Stimulated activated CD4-positive, alpha-beta T cell treated with anti-CD3 and anti-CD28 coated beads, Interleukin-12 subunit alpha, Interleukin-12 subunit beta, amount 100 ng/mL, for 48 hours (primary cell): ENCODE measurements at places on chromosomes 16 and 17.

DNA sequence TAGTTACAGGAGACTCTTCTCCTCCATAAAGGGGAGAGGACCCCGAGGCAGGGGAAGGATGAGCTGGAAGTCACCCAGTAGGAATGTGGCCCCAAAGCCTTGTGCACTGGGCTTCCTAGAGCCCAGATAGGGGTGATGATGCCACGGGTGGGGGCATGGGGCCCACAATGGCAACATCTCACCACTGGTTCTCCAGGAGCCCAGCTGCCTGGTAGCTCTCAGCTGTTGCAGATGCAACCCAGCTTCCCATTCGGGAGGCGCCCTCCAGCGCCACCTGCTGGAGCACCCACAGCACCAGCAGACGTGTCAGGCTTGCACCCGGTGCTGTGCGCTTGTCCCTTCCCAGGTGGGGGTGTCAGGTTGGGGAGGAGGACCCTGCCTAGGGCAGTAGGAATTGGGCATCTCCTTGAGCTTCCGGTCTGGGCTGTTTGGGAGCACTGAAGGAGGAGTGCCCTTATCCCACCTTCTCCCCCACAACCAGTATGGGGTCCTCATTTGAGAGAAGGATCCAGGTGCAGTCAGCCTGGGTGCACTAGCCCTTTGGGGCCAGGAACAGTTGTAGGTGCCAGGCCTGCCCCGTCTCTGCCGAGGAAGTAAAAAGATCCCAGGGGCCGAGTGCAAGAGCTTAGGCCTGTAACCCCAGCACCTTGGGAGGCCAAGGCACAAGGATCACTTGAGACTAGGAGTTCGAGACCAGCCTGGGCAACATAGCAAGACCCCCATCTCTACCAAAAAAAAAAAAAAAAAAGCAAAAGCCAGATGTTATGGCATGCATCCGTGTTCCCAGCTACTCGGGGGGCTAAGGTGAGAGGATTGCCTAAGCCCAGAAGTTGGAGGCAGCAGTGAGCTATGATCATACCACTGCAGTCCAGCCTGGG, 14.4 kb downstream of the CDIPT start:
- DNase-seq = peak; percentile 79

DNA sequence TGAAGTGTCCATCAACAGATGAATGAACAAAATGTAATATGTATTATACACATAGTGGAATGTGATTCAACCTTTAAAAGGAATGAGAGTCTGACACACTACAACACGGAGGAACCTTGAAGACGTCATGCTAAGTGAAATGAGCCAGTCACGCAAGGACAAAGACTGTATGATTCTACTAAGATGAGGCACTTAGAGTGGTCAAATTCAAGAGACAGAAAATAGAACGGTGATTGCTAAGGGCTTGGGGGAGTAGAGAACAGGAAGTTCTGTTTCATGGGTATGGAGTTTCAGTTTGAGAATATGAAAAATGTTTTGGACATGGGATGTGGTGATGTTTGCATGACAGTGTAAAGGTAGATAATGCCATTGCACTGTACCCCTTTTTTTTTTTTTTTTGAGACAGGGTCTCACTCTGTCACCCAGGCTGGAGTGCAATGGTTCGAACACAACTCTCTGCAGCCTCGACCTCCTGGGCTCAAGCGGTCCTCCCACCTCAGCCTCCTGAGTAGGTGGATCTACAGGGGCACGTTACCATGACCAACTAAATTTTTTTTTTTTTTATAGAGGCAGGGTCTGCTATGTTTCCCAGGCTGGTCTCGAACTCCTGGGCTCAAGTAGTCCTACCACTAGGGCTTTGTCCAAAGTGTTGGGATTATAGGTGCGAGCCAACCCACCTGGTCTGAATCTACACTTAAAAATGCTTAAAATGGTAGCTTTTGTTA, 2.9 kb upstream of the CCDC102A start:
- DNase-seq = no peak

DNA sequence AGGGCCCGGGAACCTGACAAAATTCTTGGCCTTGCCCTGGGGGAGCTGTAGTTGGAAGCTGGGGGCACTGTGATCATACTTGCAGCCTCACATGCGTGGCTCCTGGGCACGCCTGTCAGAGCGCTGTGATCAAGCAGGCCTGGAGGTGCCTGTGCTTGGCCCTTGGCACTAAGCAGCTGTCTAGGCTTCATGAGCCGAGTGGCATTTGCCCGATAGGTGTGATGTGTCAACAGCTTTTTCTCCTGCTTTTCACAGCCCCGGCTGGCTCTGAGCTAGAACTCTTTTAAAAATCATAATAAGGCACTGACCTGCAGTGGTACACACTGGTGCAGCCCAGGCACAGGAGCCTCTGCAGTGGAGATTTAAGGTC, 113.8 kb downstream of the SOCS1 start:
- no peak for DNase-seq

DNA sequence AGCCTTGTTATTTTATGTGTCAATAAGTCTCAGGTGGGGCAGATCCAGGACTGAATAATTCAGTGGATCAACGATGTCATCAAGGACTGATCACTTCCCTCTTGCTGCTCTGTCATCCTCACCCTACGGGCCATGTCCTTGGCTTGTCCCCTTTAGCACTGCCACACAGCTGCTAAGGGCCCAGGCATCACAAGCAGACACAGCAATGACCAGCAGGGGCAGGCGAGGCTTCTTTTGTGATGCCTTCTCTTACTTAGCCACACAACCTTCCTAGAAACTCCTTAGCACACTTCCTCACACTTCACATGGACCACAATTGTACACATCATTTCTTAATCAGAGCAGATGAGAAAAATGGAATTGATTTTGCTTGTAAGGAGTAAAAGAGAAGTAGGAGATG, 356.3 kb upstream of the SOX9 start:
- DNase-seq = no peak

- no peak for DNase-seq
Observed at GRCh38 chr16:2366660-2367309, 26.3 kb upstream of the ABCA3 start.

DNA sequence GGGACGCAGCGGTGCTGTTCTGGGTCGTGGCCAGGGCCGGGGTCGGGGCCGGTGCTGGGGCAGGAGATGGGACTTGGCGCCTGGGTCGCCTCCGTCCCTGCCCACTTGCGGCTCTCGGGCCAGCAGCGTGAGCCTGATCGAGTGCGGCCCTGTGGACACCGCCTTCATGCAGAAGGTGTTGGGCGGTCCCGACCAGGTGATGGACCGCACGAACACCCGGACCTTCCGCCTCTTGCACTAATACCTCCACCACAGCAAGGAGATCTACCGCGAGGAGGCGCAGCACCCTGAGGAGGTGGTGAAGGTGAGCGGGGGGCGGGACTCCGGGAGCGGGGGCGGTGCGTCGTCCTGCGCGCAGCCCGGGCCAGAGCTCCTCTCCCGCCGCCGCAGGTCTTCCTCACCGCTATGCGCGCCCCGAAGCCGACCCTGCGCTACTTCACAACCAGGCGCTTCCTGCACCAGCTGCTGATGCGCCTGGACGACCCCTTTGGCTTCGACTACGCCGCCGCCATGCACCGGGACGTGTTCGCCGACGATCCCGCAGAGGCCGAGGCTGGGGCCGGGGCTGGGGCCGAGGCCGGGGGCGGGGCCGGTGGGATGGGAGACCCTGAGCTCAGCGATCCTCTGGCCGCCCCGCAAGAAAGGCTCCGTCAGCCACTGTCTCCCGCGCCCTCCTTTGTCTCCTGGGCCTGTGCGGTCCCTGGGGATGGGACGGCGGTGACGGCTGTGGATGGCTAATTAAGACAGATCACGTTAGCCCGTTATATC, 4.5 kb upstream of the HSD17B1 start:
- DNase-seq = peak; percentile 59

DNA sequence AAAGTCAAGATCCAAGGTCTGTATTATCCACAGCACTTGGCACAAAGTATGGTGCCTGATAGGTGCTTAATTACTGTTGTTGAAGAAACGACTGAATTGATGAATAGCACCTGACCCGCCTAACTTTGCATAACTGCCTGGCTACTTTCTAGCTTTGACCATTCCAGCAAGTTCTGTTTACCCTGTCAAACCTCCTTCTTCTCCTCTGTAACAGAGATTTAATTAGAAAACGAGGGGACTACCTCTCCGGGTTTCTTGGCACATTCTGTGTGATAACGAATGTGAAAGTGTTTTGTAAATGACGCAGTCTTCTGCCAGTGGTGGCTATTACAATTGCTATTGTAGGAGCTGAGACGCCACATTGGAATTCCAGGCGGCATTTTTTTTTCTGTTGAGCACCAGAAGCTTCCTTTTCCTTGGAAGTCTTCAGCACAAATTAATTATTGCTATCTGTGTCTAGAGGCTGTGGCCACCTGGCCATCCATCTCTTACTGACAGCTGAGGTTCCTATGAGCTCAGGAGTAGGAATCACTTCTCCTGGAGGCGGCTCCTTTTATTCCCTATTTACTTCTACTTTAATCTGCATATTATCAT, 522.9 kb downstream of the HS3ST4 start:
- DNase-seq = no peak

GRCh38 chr17:39634384-39634871, 2.5 kb upstream of the STARD3 start:
- peak; percentile 44 for DNase-seq

DNA sequence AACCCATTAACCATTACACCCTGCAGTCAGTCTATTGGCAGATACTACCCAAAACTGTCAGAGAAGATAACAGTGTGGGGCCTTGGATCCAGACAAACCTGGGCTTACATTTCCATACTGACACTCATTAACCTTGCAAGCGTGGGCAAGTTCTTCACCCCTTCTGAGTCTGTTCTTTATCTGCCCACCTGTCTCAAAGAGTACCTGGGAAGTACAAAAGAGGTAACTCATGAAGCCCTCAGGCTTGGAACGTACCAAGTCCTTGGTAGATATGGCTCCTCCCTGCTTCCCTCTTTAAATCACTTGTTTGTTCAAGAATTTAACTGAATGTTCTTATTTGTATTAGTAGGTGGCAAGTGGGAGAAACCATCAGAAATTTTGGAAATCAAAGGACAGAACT, 2.5 kb upstream of the IGSF6 start:
- no peak for DNase-seq

DNA sequence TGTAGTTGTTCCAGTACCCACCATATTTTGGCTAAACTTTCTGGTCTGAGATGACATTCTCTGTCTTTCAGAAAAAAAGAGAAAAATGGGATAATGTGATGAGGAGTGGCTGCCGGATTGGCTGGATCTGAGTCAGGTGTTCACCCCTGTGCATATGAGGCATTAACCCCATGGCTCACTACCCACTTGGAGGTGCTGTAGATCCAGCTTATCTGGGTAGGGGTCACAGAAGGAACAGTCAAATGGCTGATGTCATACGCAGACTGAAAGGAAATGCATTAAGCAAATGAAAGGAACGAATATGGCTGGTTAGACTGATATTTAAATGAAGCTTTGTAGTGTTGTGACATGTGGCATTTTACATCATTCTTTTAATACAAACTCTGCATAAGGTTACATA, 17.3 kb downstream of the MAP2K6 start:
- DNase-seq = no peak

- DNase-seq = no peak
Observed at GRCh38 chr16:76985392-76986045, 205.5 kb upstream of the MON1B start.

DNA sequence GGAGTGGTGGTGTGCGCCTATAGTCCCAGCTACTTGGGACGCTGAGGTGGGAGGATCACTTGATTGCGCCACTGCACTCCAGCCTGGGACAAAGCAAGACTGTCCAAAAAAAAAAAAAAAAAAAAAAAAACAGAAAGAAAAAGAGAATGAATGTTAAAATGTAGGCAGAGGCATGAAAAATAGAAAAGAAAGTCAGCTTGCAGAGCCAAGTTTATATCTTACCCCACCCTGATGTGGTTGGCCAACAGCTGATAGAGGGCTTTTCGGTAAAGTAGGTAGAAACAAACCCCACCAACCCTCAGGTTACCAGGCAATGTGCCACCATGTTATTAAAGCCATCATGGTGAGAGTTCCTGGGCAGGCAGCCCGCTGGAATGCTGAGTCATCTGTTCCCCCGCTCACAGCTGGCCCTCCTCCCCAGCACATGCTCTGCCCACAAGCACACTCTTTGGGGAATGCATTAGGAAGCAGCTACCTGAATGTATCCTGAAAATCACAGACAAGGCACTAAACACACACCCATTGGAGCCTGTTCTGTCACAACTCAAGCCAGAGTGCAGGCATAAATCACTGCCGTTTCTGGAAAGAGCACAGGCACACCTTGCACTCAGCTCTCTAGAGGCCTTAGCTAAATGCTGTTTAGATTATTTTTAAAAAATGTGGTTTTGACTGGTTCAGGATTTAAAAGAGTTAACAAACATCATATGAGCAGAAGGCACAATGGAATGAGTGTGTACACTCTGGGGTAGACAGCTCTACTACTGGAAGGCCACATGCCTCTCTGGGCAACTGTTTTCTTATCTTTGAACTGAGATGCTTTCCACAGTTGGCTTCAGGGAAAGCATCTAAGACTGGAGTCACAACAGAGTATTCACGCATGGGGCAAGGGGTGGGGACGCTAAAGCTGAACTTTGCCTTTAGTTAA, 128.5 kb downstream of the PARN start:
- DNase-seq = no peak

GRCh38 chr17:50129728-50130558, at the start of gene SAMD14:
TSS of gene SAMD14 (minus strand) at chr17:50130160. CDS start at chr17:50124959, 5,201 bp downstream.
- no peak for DNase-seq
